ENCODE measurements at places on chromosomes 5 and 9.

DNA sequence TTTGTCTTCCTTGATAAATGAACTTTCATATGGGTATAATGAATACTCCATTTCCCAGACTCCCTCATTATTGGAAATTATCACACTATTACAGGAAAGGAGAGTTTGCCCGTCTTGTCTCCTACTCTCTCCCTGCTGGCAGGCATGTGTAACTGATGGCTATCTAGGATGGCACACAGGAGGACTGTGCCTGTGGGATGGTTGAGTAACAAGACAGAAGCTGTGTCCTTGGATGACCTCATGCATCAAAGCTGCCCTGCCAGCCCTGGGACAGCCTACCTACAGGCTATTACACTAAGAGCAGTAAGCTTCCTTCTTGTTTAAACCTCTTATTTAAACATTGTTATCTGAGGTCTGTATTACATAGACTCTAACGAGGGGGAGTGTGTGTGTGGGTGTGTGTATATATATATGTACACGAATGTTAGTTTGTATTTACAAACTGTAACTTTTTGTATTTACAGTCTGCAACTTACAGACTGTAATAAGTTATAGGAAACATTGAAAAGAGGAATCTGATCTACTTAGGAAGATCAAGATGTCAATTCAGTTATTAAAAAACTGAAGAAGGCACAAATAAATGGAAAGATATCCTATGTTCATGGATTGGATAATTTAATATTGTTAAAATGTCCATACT lies 247.6 kb upstream of the ACO1 start:
- no peak for DNase-seq

DNA sequence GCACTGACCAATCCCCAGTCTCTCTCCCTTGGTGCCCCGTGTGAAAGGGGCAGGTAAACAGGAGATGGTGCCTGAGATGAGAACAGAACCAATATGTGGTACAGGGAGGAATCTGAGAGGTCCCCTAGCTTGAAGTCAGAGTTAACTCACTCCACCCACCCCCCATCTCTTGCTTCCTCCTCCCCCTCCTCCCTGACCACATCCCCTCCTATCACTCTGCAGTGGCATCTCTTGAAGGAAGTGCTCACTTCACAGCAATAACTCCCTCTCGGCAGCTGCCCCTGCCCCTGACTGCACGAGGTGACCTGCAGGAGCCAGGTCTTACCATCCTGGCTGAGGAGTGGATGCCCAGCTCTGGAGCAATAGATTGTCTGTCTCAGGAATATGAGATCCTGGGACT lies 224.0 kb downstream of the GAS1 start:
- DNase-seq, result no peak

- DNase-seq, result no peak
Measured at GRCh38 chr5:170152767-170153166, 47.1 kb downstream of the FOXI1 start.

- DNase-seq, result no peak
Measured at GRCh38 chr5:25330721-25331120, 685.9 kb upstream of the CDH10 start.

- DNase-seq, result no peak
Measured at GRCh38 chr9:8278048-8278447, 478.5 kb upstream of the DMAC1 start.

DNA sequence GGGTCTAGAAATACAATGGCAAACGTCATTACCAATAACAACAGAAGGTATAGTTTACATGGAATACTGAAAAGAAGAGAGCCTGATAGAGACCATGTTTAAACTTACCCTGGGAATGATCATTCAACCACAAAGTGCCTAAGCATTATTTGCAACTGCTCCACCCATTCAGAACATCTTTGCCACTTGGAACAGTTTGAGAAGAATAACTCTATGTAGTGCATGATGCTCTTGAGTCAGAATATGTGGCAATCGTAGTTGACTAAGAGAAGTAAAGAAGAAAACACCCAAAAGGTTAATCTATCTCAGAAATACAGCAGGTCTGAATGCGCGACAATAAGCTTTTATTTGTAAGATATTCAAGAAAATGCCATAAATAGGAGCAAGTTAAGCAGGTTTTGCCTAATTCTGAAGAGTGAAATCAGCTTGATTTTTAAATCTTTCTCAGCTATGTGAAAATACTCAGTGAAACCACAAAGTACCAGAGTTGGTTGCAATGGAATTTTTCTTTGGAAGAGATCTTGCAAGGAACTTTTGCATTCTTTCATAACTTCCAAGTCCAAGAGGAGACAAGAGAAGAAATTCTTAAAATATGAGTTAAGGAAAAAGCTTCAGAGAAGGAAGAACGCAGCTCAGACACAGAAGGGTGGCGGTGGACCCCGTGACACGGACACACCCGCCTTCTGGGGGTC lies 64.3 kb downstream of the HABP4 start:
- no peak for DNase-seq

- no peak for DNase-seq
Measured at GRCh38 chr5:57718155-57718554, 235.5 kb upstream of the ACTBL2 start.

GRCh38 chr9:32956606-32957005 lies 44.8 kb downstream of the APTX start:
- no peak for DNase-seq

- DNase-seq, result no peak
Measured at GRCh38 chr9:72041775-72042194, 18.6 kb downstream of the C9orf57 start.

GRCh38 chr5:10793785-10794184 lies 32.8 kb upstream of the DAP start:
- DNase-seq, result no peak

DNA sequence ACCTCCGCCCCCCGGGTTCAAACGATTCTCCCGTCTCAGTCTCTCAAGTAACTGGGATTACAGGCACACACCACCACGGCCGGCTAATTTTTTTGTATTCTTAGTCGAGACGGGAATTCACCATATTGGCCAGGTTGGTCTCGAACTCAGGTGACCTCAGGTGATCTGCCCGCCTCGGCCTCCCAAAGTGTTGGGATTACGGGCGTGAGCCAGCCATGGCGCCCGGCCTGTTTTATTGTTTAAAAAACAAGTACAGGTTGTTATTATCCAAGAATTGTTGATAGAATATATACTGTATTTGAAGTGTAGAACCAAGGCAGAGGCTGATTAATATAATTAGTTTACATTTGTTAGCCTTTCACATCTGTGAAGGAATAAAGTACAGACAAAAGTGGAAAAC lies 8.9 kb downstream of the PARP8 start:
- DNase-seq, result no peak

GRCh38 chr5:95241635-95242034 lies 43.3 kb downstream of the MCTP1 start:
- no peak for DNase-seq

DNA sequence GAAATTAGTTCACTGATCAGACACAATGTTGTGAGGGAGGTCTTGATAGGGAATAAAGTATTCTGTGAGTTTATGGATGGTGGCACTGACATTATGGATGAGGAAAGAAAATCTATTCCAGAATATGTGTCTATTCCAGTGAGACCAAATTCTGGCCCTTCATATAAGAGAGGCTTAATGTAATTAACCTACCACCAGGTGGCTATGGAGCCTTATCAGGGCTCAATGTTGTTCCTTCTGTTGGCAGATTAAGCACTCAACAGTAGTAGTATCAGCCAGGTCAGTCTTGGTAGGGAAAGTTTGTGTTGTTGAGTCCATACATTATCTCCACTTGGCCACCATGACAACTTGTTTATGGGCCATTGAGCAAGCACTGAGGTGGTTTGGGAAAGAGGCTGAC lies 41.7 kb upstream of the BARX1 start:
- DNase-seq, result no peak

- DNase-seq, result no peak
Measured at GRCh38 chr9:69555802-69556201, 116.4 kb downstream of the APBA1 start.

- no peak for DNase-seq
Measured at GRCh38 chr5:36177154-36177553, 25.2 kb downstream of the SKP2 start.

GRCh38 chr9:72665421-72665820 lies 144.0 kb downstream of the TMC1 start:
- DNase-seq, result no peak

DNA sequence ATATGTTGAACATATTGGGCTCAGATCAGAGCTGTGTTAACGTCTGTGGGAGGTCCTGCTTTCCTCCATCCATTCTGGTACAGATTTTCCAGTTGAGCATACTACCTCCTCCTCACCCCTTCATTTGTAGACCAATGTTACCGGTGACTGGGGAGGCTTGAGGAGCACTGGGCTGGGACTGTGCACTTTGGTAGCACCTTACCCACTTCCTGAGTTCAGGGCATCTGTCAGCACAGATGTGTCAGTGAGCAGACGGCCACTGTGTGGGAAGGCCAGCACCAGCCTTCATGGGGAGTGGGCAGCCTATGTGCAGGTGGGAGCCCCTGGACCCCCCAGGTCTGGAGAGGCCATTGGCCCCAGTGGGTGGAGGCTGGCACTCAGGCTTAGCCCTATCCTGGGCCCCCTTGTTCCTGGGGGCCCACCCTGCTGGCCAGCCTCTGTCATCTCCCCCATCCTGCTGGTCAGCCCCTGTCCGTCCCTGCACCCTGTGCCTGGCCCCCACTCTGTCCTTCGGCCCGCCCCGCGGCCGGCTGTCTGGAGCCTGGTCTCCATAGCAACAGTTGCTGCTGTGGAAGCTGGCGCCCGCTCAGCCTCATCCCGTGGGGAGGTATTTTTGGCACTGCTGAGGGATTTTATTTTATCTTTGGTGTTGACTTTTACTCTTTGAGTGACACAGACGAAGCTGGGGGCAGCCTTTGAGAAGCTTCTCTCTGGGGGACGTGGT lies 21.3 kb downstream of the WNK2 start:
- DNase-seq, result no peak

DNA sequence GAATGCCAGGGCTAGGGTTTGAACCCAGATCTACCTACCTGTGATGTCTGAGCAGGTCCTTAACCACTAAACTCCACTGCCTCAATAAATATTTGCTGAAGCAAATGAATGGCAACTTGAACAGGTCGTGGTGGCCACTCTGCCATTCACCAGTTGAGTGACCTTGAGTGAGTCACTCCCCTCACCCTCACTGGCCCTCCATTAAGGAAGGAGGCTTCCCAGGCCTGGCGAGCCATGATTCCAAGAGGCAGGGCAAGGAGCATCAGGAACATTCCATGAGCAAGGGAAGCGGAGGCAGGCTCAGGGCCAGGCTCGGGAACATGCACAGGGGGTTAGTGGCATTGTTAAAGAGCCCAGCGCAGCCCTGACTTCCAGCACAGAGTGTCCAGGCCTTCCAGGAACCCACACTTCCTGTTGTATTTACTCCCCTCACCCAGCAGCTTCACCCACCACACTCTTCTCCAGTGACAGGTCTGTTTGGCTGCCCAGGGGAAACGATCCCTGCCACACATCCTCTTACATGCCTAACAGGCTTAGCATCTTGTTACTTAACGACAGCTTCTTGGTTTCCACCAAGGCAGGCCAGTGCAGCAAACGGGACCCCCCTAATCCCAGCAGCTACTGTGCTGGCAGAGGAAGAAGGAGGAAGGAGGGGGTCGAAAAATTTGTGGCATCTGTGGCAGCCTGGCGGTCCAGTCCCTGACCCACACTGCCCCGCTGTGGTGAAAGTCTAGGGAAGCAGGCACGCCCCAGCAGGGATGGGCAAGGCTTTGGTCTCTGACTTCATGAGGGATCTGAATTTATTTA lies 43.7 kb upstream of the TTC1 start:
- DNase-seq, result no peak

DNA sequence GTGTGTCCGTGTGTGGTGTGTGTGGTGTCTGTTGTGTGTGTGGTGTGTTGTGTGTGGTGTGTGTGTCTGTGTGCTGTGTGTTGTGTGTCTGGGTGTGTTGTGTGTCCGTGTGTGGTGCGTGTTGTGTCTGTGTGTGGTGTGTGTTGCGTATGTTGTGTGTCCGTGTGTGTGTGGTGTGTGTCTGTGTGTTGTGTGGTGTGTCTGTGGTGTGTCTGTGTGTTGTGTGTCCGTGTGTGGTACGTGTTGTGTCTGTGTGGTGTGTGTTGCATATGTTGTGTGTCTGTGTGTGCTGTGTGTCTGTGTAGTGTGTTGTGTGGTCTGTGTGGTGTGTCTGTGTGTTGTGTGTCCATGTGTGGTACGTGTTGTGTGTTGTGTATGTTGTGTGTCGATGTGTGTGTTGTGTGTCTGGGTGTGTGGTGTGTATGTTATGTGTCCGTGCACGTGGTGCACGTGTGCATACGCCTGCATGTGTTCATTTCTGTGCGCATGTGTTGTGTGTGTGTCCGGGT lies 72.3 kb downstream of the KCNT1 start:
- no peak for DNase-seq

GRCh38 chr5:55108661-55109060 lies 6.2 kb downstream of the GZMA start:
- DNase-seq, result no peak

GRCh38 chr5:31251032-31251431 lies 57.5 kb downstream of the CDH6 start:
- DNase-seq, result no peak

- no peak for DNase-seq
Measured at GRCh38 chr5:177498013-177498787, 796 bp upstream of the PDLIM7 start.

GRCh38 chr9:106479679-106480078 lies 383.3 kb upstream of the ZNF462 start:
- DNase-seq, result no peak
